GM12878 (cell line): ENCODE measurements at places on chromosomes 6 and 20.

DNA sequence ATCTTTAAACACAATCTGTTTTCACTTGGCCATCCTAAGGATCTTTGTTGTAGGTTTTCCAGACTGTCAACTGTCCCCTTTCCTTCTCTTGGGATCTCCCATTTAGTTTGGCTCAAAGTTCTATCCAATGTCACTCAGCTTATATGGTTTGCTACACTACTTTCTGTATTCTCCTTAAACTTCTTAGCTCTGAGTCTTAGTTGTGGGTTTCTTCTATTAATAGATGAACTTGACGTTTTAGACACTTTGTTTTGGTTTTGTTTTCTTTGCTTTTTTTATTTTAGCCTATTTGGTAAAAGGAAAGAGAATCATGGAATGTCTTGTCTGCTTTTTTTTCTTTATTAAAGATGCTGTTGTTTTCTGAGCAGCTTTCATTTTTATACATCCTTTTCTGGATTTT is 11.4 kb downstream of the RMND1 start:
- no peak for DNase-seq

DNA sequence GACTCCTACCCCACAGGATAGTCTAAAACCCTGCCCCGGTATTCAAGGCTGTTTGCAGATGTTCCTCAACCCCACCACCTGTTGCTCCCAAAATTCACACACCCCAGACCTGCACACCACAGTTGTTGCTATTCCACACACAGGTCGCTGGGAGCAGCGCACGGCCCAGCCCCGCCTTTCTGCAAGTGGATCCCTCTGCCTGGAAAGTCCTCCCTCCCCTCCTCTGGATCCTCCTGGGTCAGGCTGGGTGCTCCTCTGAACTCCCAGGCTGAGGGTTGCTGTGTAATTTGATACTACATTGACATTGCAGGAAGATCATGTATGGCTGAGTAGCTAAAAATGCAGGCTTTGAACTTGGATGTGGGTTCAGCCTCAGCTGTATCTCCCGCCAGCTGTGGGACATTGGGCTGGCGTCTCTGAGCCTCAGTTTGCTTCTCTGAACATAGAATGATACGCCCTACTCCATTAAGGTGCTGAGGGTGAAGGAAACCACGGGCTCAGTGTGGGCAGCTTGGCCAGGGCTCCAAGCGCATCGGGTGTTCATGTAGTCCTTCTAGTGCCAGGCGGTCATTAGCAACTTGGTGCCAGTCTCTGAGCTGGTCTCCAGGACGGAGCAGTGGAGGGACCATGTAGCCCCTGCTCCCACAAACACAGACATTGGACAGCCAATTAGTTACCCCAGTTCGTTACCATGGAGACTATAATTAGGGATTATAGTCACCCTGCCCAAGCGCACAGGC is 13.9 kb upstream of the CCN5 start:
- DNase-seq = no peak

GRCh38 chr6:104862456-104862855 is 2.7 kb upstream of the HACE1 start:
- no peak for DNase-seq

GRCh38 chr6:7260291-7261031 is 52.5 kb downstream of the SSR1 start:
- no peak for DNase-seq

GRCh38 chr6:15909290-15910070 is 219.4 kb upstream of the MYLIP start:
- no peak for DNase-seq

DNA sequence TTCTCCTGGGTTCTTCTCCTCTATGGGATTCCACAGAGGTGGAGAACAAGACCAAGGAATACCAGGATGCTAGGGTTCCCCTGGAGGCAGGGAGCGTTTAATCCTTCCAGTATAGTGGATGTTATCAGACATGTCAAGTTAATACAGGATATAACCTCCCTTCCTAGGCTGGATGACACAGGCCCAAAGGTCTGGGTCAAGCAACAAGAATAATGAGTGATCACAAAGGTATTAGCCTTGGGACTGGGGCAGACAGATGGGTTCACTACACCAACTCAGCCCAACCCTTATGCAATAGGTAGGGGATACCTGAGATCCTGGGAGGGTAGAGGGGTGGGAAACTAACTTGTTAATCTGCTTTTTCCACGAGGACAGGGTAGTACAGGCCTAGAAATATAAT is 690.3 kb downstream of the HTR1B start:
- DNase-seq = no peak

GRCh38 chr20:45407067-45407745 is 883 bp upstream of the DBNDD2 start:
- no peak for DNase-seq

- DNase-seq = no peak
Measured at GRCh38 chr6:15508441-15508871, 154.4 kb downstream of the DTNBP1 start.

- DNase-seq = no peak
Measured at GRCh38 chr6:88532241-88532860, 366.2 kb upstream of the CNR1 start.

GRCh38 chr6:150698391-150698790 is 98.7 kb downstream of the PLEKHG1 start:
- no peak for DNase-seq

DNA sequence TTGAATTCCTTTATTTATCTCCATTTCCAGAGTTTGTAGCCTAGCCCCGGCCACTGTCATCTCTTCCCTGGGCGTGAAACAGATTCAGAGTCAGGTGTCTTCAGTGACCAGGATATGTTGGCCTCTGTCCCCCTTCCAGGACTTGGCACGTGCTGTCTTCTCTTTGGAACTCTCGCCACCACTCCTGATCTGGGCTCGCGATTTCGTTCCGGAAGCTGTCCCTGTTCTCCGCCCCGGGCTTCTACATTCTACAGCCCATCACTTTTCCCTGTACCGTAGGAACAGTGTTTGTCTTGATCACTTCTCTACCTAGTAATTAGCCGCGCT is 739 bp downstream of the GSS start:
- DNase-seq = no peak

DNA sequence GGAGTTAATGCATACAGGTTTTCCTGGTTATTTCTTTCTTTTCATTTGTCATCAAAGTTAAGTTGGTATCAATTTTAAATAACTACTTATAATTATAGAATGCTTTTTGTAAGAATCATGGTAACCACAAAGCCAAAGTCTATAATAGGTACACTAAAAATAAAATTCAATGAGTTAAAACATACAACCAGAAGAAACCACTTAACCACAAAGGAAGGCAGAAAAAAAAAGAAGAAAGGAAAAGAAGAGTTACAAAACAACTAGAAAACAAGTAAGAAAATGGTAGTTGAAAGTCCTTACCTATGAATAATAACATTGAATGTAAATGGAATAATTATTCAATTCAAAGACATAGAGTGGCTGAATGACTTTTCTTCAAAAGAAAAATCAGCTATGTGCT is 45.6 kb downstream of the THBS2 start:
- no peak for DNase-seq

- no peak for DNase-seq
Measured at GRCh38 chr20:23492292-23492691, 1.4 kb downstream of the CST8 start.

DNA sequence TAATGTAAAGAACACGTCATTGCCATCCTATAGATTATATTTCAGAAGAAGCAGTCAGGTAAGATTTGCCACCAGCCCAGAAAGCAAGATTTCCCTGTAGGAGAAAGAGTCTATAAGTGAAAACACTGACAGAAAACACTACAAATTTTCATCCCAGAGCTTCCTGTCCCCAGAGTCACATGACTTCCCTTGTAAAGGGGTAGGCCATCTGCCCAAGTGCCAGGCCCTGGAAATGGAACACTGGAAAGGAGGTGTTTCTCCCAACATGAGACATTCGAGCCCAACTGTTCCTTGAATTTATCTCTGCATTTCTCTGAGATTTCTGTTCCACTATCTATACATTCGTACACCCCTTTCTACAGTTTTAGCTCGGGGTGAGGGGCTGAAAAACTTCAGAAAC is 46.9 kb downstream of the RAMACL start:
- no peak for DNase-seq

- DNase-seq = no peak
Measured at GRCh38 chr6:31718265-31718664, 3.1 kb downstream of the LY6G6D start.

- DNase-seq = no peak
Measured at GRCh38 chr6:54805077-54805476, 41.5 kb upstream of the FAM83B start.

- DNase-seq = no peak
Measured at GRCh38 chr6:35713006-35713767, 23.6 kb upstream of the ARMC12 start.

GRCh38 chr6:138031850-138032249 is 75.4 kb downstream of the PERP start:
- no peak for DNase-seq

- DNase-seq = no peak
Measured at GRCh38 chr6:114407426-114408035, 64.7 kb upstream of the HS3ST5 start.

DNA sequence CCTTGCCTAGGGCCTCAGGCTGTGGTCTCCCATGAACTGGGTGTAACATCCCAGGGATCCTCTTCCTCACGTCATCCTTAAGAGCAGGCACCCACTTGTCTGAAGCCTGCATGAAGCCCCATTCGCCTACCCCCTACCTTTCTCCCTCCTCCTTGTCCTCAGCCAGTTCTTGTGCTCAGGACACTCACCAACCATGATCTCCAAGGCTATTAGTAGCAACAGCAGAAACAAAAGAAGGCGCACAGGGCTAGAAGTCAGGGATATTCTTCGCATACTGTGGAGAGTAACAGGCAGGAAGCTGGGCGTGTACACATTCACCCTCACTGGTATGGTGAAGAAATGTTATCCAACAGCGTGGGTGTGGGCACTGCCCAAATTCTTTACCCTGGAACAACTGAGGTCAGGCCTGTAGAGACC is 7.3 kb downstream of the RAET1E start:
- no peak for DNase-seq

DNA sequence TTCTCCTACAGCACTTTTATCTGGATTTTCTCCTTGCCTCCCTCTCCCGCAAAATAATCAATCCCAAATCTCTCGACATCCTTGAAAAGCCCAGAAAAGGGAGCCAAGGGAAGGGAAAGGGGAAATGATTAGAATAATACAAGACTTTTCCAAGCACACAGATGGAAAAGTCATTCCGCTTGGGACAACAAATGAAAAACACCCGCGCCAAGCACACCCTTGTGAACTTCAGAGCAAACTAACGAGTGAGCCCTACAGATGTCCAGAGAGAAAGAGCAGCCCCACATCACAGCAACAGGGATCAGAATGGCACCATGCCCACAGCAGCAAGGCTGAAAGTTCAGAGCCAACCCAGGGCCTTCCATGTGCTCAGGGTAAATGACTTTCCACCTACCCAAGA is 49.6 kb downstream of the NINL start:
- no peak for DNase-seq

- DNase-seq = no peak
Measured at GRCh38 chr6:137097057-137097456, 52.3 kb upstream of the IL20RA start.

- no peak for DNase-seq
Measured at GRCh38 chr6:154139892-154140291, 100.9 kb downstream of the OPRM1 start.

DNA sequence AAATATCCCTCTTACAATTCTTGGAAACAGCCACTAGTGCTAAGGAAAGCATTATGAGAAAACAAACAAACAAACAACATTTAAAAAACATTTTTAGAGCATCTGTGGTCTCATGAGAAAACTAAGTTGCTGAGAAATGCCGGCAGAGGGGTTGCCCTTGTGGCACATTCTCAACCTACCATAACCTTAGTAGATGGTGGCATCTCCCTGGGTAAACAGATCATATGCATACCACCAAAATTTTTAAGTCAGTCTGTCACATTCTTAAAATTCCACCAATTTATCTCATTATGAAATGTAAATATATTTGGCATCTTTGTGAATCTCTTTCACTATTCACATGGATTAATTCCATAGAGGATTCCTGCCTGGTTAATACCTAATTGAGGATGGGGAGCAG is 575.7 kb upstream of the MARCKS start:
- no peak for DNase-seq

DNA sequence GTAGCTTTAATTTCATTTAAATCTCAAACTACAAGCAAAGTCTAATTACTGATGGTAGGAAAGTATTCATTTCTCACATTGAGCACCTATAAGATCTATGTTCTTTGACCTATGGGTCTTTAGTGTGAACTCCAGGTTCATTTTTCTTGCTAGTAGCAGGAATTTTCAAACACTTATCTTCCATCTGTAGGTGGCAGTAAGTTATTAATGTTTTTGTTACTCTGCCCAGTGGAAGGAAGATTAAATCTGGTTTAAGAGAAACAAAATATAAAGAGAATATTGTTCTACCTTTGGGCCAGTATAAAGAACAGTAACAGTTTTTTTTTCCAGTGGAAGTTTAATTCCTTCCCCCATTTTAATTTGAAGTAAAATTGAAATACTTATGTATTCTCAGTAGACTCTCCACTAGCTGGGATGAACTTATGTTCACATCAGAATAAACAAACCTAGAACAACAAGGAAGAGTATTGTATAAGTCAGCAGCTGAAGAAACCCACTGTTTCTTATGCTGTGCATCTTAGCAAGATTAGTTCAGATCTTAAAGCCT is 328.2 kb downstream of the PHF3 start:
- DNase-seq = no peak

DNA sequence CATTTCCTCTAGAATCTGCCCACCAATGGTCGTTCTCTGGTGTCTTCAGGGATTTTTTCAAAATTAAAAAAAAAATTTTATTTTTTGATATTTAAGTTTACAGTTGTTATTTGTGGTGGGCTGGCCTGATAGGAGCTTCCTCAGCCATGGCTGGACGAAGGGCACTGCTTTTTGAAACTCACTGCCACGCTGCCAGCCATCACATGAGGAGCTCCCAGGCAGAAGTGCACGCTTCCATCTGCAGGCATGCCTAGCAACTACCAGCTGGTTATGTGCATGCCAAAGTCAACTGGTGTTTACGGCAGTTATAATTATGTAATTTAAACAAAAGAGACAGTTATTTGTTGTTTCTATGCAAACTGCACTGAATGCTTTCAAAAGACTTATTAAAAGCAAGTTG is 105.1 kb downstream of the IRF4 start:
- DNase-seq = no peak

- DNase-seq = no peak
Measured at GRCh38 chr6:34414999-34415858, 10.6 kb downstream of the RPS10 start.

DNA sequence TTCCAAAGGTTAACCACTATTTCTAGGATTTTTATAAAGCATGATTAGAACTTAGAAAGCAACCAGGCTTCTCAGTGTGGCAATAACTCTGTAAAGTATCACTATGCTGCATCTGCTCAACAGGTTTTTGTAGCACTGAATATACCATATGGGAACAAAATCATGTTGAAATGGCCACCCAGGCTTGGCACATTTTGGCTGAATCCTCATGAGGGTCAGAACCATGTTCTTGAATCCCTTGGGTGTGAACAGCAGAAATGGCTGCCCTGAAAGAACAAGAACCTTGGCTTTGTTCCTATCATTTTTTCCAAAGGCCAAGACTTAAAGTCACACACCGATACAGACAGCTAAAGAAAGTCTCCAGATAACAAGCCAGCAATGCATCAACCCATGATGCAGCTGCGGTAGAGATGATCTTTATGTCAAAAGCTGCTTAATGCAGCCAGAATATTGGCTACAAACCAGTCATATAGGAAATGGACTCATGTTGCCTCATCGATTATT is 283.0 kb upstream of the NOX3 start:
- DNase-seq = no peak
